ENCODE measurements at places on chromosomes 4 and X.

DNA sequence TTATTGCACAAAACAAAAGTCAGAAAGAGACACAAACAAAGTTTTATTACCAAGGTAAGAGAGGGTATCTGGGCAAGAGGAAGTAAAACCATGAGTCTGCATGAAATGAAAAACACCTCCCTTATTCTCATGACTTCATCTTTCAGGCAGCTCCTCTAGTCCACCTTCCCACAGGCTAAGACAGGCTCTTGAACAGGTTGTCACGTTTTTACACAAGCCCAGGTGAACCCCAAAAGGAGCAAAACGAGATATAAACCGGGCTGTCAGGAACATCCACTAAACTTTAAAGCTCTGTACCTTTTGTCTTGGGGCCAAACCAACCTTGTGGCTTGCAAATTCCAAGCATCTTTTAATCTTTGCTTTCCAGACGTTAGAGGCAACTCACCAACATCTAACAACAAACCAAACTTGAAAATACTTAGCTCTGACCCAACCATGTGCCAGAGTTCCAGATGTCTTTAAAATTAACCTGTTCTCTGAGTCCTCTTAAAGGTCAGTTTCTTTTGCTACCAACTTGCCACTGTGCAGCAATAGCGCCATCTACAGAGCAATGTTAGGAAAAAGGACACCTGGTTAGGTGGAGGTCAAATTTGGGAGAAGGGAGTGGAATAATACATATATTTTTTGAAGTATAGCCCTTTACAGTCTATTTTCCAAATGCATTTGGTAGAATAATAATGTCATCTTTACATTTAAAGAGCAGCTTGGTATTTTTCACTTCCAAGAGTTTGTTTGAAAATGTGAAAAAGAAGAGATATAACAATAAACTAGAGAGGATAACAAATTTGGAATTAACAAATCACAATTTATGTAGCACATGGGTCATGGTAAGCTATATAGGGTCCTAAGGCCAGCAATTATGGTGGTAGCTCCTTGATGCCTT lies 73.1 kb downstream of the QRFPR start:
- DNase-seq: no peak

DNA sequence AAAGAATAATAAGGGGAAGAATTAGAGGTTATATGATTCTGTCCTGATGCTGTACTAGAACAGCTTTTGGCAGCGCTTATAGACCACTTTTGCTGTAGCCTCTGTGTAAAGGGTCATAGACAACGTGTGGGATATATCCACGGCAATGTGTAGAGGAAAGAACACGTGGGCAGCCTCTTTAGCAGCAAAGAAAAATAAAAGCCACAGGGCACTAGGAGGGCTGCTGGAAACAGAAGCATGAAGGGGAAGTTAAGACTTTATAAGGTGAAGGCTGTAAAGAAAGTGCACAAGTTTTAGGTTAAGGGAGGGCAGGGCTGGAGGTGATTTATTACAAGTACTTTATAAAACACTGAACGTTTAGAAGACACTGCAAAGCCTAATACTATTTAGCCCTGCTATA lies 20.1 kb upstream of the PHEX start:
- no peak for DNase-seq

- DNase-seq: no peak
Observed at GRCh38 chrX:136778916-136779315, 1.8 kb downstream of the ARHGEF6 start.

- no peak for DNase-seq
Observed at GRCh38 chrX:81120258-81120935, 81.3 kb downstream of the HMGN5 start.

All from right forelimb (tissue), 1 donor.